ENCODE measurements at places on chromosomes 4 and X. TPM values are rescaled to one million over a fixed set of nuclear protein-coding genes. Genes with fewer than 3 reads are reported as not detected.

Gene GLRB
- total RNA-seq = 5.1 TPM

DNA sequence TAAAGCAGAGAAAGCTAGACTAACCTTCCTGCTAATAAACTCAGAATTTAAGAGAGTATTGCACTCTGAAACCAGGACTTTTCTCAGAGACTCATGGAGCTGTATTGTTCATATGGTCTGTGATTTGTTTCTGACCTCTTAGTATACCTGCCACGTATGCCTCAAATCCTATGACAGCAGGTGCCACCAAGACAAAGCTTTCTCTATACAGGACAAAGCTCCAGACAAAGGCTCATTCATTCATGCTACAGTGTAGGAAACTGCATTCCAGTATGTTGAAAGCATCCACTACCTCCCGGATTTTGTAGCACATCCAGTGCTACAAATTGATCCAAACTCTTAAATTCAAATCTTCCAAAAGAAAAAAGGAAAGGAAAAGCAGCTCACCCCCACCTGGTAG lies 178.3 kb downstream of the CHIC2 start:
- H3K4me1 ChIP-seq = no peaks in the 10 kb centered on the region
- H3K27ac ChIP-seq = no peak overlapping the region
- H3K4me3 ChIP-seq = no peak overlapping the region
- H3K27me3 ChIP-seq = no peaks in the 10 kb centered on the region
- H3K36me3 ChIP-seq = no peaks in the 10 kb centered on the region

- no peaks in the 10 kb centered on the region for H3K4me1 ChIP-seq
- H3K27ac ChIP-seq = no peak overlapping the region
- H3K27me3 ChIP-seq = no peaks in the 10 kb centered on the region
- peak; percentile 6 for DNase-seq
- no peaks in the 10 kb centered on the region for H3K36me3 ChIP-seq
- H3K4me3 ChIP-seq = peak overlapping the region; percentile 29
Measured at GRCh38 chr4:82560853-82561785, 669 bp downstream of the TMEM150C start.

- no peak overlapping the region for H3K4me3 ChIP-seq
- no peak overlapping the region for H3K27ac ChIP-seq
- H3K36me3 ChIP-seq = no peaks in the 10 kb centered on the region
- DNase-seq = no peak
- H3K27me3 ChIP-seq = no peaks in the 10 kb centered on the region
- no peaks in the 10 kb centered on the region for H3K4me1 ChIP-seq
Measured at GRCh38 chrX:76064825-76065224, 108.0 kb upstream of the PBDC1 start.

GRCh38 chr4:82893942-82894341 lies 3.0 kb upstream of the SEC31A start:
- peaks cover 17% of the 10 kb centered on the region for H3K4me1 ChIP-seq
- H3K4me3 ChIP-seq = no peak overlapping the region
- no peaks in the 10 kb centered on the region for H3K27me3 ChIP-seq
- no peak for DNase-seq

Measured in thyroid gland (tissue), 4 donors.